ENCODE measurements at places on chromosomes 13 and 19.

DNA sequence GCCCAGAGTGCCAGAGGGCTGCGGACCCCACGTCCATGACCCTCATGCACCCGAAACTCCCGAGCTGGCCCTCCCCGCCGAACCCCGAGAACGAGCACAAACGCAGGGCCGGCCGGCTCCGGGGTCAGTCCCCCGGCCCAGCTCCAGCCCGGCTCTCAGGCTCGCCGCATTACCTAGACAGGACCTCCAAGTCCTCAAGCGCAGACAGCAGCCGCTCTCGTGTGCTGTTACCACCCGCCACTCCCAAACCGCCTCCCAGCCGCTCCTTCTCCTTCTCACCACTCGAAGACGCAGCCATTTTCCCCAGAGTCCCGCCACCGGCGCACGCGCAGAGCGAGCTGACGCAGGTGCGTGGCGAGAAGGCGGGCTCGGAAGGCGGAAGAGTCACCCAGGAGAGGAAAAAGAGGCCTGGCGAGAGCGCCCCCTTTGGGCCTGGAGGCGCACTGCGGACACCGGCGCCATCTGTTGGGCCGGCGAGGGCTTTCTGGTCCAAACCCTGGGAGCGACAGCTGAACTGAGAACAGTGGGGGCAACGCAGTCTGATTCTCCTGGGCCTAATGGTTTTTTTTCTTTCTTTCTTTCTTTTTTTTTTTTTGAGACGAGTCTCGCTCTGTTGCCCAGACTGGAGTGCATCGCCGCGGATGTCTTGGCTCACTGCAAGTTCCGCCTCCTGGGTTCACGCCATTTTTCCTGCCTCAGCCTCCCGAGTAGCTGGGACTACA lies at the start of gene MED4:
TSS of gene MED4 (minus strand) at position 324 of the 722 bp plus-strand sequence. CDS start at position 298, 26 bp downstream.
- peak; percentile 96 for DNase-seq

DNA sequence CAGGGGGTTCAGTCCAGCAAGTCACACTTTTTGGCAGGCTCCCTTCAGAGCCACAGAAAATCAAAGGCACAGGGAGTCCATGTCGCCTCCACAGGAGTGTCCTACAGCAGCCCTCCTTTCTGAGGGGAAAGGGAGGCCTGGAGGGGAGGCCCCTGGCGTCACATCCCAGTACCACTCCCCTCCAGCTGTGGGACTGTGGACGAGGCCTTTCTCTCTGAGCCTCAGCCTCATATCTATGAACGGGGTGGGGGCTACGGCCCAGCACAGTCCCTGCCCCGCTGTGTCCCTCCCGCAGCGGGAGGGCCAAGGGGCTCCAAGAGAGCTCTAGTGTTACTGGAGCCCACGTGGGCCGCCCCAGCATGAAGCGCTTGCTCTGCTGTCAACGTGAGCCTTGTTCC lies 23.8 kb downstream of the PEPD start:
- no peak for DNase-seq

- DNase-seq, result no peak
Measured at GRCh38 chr13:97538203-97538602, 104.2 kb downstream of the RAP2A start.

GRCh38 chr13:80477661-80478443 lies 136.9 kb upstream of the SPRY2 start:
- peak; percentile 1 for DNase-seq

GRCh38 chr19:35228177-35228930 lies at the start of gene FAM187B:
Gene FAM187B, minus strand, starts transcription at chr19:35228739. Its CDS starts 59 bp downstream, at chr19:35228680.
- DNase-seq, result no peak

DNA sequence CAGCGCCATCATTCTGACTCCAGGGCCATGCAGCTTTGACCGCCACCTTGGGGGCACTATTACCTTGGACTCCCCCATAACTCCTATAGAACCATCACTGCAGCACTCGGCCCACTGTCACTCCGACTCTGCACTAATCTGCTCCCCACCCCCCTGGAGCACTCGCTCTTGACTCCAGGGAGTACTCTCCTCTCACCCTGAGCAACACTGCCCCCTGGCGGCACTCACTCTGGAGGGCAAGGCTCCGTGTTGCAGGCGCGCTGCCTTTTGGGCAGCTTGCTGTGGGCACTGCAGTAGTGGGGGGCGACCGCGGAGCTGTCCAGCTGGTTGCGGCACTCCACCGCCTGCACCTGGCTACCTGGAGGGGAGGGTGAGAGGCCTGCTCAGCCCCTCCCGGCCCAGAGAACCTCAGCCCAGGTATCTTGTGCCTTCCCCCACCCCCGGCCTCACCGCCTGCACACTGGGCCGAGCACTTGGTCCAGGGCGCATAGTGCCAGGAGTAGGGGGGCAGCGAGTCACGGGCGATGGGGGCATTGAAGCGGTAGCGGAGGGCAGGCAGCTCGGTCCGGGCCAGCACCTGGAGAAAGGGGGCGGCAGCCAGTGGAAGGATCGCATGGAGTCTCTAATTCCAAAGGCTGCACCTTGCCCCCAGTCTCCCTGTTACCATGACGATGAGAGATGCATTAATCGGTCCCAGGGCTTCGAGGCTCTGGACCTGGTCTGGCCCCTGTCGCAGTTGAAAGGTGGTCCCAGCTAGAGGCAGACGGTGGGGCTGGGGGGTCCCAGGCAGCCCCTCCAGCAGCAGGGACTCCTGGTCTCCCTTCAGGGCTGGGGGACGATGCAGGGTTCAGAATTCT lies 8.9 kb upstream of the MYO1F start:
- DNase-seq, result peak; percentile 61

GRCh38 chr19:54206831-54207177 lies 6.1 kb downstream of the RPS9 start:
- no peak for DNase-seq

DNA sequence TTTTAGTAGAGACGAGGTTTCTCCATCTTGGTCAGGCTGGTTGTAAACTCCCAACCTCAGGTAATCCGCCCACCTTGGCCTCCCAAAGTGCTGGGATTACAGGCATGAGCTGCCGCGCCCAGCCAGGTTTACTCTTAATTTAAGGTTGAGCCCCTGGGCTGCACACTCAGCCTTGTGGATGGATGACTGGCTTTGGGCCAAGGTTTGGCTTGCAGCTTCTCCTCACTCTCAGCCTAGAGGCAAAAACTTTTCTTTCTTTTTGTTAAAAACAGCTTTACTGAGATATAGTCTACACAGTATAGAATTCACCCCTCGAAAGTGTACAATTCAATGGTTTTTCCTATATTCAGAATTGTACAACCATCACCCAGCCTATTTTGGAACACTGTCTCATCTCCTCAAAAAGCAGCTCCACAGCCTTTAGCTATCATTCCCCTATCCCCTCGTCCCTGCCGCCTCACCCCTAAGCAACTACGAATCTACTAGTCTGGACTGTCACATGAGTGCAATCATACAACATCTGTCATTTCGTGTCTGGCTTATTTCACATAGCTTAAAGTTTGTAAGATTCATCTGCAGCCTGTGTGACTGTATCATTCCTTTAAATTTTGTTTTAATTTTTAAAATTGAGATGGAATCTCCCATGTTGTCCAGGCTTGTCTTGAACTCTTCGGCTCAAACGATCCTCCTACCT lies 14.5 kb upstream of the TSPAN16 start:
- no peak for DNase-seq

Data from CD4-positive, alpha-beta T cell treated with Interleukin-4 for 4 hours (primary cell).